GM23248 (cell line): ENCODE measurements at places on chromosomes 11 and 22.

GRCh38 chr22:42364604-42365110 lies 67.5 kb downstream of the NFAM1 start:
- DNase-seq = peak; percentile 57

- no peak for DNase-seq
Measured at GRCh38 chr11:116642902-116643301, 129.9 kb downstream of the BUD13 start.

GRCh38 chr11:44613153-44613552 lies 47.7 kb downstream of the CD82 start:
- no peak for DNase-seq

- DNase-seq = no peak
Measured at GRCh38 chr22:49673048-49673447, 154.6 kb downstream of the BRD1 start.

- no peak for DNase-seq
Measured at GRCh38 chr11:115716601-115717529, 212.7 kb upstream of the CADM1 start.
